Stimulated activated CD4-positive, alpha-beta T cell treated with anti-CD3 and anti-CD28 coated beads, Interleukin-1b, Interleukin-23, amount 100 ng/mL, for 24 hours (primary cell): ENCODE measurements at places on chromosomes 6 and 20.

- DNase-seq, result no peak
These were observed 118.4 kb upstream of the NXT1 start for GRCh38 chr20:23232219-23232581.

DNA sequence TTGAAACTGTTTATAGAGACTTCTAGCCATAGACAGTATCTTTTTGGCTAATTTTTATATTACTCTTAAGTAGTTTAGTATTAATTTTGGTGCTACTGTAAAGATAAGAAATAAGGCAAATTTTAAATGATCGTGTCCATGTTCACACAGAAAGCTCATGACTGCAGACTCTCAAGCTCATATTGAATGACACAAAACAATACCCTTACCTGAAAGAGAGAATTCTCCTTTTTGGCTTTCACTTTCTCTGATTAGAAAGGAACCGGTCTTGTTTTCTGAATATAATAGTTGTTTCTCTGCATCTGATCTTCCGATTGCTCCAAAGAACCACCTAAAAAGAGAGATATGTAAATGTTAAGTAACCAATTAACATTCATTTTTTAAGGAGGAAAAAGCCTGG is 57.0 kb downstream of the FRK start:
- no peak for DNase-seq

DNA sequence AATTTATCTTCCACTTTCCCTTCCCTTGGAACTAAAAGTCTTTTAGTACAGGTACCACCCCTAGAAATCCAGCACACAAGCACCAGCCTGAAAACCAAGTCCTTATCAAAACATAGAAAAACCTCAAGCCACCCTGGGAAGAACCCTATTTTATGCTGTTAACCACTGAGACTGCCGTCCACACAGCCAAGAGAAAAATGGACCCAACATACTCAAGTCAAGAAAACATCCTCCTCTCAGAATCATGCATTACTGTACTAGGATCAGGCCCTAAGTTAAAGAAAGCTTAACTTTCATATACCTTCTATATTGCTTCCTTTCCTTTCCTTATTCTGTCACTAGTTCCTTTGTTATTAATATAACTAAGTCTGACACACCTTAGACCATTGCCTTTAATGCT is 16.9 kb upstream of the GOPC start:
- DNase-seq, result no peak

- DNase-seq, result no peak
These were observed 82.4 kb upstream of the TAB2 start for GRCh38 chr6:149235130-149235561.

GRCh38 chr6:105932440-105932839 is 153.7 kb upstream of the PRDM1 start:
- no peak for DNase-seq

- no peak for DNase-seq
These were observed 34.6 kb downstream of the FKBP1C start for GRCh38 chr6:63245909-63246308.

DNA sequence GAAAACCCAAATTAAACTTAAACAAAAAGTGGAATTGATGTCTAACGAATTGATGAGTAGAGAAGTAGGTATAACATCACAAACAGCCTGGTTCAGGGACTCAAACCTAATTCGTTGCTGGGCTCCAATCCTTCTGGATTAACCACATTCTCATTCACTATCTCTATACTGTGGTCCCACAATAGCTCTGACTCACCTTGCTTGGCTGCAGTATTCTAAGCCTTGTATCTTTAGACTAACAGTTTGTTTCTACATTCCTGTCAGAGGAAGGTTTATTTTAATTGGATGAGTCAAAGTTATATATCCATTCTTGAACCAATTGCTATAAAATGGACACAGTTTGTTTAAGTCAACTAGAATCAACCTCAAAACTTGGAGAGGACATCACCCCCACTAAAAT is 530.5 kb upstream of the PTCHD4 start:
- no peak for DNase-seq

DNA sequence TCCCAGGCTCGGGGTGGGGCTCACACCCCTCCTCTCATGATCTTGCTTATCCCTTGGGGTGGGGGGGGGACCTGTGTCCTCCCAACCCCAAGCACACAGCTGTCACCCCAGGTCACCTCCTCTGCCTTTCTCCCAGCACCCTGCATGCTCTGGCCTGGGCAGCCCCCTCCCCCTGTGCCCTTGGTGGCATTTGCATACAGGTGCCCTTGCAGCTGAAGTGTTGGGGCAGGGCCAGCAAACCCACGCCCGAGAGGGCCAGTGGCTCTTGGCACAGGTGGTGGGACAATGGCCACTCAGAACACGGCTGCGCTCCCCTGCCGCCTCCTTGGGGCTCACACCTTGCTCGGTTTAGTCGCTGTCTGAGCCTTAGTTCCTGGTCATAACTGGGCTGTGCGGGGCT is 11.3 kb upstream of the MYT1 start:
- no peak for DNase-seq

GRCh38 chr6:100176311-100176950 is 182.4 kb upstream of the MCHR2 start:
- DNase-seq, result no peak

DNA sequence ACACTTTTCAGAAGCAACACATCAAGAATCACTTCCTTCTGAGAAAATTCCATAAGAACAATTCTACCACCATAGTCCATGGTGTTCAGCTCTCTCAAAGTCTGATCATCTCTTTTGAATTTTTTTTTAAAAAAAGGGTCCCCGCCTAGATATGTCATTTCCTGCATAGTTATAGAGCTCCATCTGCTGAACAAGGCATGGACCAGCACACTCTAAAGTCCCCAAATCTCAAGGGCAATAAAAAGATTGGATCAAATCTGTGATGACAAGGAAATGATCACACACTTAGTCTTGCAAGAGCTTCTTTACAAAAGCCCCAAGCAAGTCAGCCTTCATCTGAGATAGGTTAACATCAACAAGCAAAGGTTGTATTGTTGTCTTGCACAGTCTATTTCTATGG is 100.7 kb upstream of the STMND1 start:
- DNase-seq, result no peak

DNA sequence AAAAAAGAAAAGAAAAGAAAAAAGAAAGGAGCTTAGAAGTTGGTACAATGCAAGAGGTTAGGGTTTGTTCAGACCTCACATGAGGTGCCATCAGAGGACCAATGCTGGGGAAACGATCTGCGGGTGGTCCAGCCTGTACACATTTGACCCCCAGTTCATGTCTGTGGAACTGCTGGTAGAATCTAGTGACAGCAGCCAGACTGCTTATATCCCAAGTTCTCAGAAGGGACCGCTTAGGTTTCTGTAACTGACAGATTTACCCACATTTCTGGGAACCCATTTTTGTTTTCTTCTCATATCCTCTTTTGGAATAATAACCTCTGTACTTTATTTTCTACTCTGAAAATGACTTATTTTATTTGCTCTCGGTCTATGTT is 4.7 kb downstream of the PPP1R18 start:
- DNase-seq, result no peak

DNA sequence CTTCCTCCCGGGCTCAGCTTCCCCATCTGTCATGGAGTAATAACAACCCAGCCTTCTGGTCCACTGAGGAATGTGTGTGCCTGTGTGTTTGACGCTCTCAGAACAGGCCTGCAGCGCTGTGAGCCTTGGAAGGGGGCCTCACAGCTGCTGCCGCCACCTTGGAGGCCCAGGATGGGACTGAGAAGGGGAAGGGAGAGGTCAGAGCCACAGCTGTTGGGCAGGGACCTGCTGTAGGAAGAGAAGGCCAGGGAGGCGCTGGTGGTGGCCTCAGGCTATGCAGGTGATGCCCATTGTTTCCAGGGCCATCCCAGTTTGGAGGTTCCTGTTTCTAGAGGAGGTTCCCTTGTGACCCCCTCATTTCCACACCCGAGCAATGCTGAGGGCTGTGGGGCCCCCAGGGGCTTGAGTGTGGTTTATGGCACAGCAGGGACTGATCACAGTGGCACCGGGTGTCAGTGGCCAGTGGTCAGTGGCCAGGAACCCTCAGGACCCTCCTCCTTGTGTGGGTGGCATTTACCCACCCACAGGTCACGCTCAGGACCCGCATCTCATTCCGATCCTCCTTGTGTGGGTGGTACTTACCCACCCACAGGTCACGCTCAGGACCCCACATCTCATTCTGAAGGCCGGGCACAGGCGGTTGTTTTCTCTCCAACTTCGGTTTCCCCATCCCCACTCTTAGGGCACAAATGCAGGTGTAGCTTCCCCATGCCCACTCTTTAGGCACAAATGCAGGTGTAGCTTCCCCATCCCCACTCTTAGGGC is 14.0 kb downstream of the TPD52L2 start:
- DNase-seq, result no peak

DNA sequence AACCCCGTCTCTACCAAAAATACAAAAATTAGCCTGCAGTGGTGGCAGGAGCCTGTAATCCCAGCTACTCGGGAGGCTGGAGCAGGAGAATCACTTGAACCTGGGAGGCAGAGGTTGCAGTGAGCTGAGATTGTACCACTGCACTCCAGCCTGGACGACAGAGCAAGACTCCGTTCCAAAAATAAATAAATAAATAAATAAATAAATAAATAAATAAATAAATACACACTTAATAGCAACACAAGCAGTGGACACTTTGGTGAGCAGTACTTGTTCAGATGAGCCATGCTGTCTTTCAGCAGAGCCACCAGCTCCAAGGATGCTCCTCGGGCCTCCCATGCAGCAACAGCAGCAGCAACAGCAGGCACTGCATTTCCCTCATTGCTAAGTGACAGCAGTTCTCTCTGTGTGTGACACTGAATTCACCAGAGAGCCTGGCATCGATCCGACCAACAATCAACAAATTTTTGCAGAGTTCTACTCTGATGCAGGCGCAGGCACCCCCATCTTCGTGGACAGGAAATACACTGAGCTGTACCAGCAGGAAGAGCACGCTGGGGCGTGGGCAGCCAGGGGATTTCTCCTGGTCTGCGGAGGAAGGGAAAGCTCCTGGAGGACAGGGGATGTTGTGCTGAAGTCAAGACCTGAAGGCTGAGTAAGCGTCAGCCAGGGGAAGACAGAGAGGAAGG is 54.0 kb upstream of the SNX9 start:
- no peak for DNase-seq
